HCEC 1CT (cell line): ENCODE measurements at places on chromosomes 5 and 9.

GRCh38 chr9:69933445-69933844, 110.2 kb upstream of the MAMDC2 start:
- DNase-seq, result no peak

- no peak for DNase-seq
Measured at GRCh38 chr5:76556511-76557221, 66.5 kb downstream of the F2RL2 start.

- no peak for DNase-seq
Measured at GRCh38 chr5:10726179-10726912, 34.7 kb downstream of the DAP start.

- DNase-seq, result peak; percentile 35
Measured at GRCh38 chr9:79524266-79524665, 47.5 kb upstream of the TLE4 start.

DNA sequence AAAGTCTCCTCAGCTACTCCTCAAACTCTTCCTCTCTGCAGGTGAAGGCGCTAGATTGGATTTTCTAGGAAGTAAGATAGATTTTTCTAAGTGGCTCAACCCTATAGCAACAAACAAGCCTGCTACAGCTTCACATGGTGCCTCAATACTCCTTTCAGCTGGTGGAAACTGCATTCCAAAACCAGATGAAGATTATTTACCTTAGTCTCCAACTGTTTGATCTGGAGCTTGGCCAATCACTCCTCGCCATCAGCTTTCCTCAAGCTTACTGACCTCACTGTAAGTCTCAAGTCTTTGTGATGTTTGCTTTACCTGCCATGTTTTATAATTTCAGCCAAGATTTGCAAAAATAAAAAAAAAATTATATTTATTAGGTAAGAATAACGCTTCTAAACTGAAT, 622.4 kb downstream of the CHSY3 start:
- no peak for DNase-seq

GRCh38 chr5:152181461-152181860, 223.6 kb downstream of the NMUR2 start:
- DNase-seq, result no peak

DNA sequence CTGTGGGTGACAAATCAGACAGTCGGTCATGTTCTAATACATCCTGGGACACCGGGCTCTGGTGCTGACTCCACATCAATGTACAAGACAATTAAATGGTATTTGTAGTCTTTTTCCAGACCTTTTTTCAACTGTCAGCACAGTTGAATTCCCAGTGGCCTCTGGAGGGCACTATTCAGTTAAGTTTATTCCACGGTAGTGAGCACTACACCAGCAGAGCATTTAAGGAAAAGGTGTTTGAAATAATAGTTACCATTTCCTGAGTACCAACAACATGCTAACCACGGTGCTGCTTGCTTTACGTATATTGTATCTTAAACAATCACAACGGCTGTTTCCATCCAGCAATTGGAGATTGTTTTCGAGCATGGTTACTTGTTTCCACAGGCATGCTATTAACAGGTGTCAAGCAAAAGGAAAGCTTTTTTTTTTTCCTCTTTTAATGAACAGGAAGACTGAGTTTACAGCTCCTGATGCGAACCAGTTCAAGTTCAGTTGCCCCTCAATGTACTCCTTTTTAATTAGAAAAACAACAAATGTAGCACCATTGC, 186.7 kb downstream of the PDZD2 start:
- peak; percentile 52 for DNase-seq

GRCh38 chr5:18299166-18299565, 664.9 kb downstream of the TAF11L14 start:
- DNase-seq, result no peak

- DNase-seq, result no peak
Measured at GRCh38 chr9:103839197-103839596, 254.9 kb upstream of the SMC2 start.

DNA sequence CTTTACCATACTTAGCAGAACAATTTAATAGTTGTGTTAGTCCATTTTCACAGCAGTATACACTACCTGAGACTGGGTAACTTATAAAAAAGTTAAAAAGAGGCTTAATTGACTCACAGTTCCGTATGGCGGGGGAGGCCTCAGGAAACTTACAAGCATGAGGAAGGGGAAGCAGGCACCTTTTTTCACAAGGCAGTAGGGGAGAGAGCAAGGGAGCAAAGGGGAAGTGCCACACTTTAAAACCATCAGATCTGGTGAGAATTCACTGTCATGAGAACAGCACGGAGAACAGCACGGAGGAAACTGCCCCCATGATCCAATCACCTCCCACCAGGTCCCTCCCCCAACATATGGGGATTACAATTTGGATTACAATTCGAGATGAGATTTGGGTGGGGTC, 269.9 kb downstream of the MTRR start:
- DNase-seq, result no peak

- no peak for DNase-seq
Measured at GRCh38 chr9:84337252-84337651, 3.3 kb downstream of the SLC28A3 start.

DNA sequence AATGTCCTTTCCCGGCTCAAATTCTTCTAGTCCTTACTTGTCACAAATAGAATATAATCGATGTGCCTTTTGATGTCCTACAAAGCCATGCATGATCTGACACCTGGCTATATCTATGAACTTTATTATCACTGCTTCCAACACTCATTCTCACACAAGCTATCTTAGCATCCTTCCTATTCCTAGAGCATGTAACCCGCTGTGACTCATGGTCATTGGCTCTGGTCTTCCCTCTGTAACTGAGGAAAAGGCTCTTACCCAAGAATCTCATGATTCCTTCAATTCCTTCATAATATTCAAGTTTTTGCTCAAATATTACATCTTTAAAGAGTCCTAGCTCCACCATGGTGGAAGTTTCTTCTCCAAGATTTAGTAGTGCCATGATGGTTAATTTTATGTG, 480.0 kb upstream of the PAPPA start:
- DNase-seq, result peak; percentile 61

DNA sequence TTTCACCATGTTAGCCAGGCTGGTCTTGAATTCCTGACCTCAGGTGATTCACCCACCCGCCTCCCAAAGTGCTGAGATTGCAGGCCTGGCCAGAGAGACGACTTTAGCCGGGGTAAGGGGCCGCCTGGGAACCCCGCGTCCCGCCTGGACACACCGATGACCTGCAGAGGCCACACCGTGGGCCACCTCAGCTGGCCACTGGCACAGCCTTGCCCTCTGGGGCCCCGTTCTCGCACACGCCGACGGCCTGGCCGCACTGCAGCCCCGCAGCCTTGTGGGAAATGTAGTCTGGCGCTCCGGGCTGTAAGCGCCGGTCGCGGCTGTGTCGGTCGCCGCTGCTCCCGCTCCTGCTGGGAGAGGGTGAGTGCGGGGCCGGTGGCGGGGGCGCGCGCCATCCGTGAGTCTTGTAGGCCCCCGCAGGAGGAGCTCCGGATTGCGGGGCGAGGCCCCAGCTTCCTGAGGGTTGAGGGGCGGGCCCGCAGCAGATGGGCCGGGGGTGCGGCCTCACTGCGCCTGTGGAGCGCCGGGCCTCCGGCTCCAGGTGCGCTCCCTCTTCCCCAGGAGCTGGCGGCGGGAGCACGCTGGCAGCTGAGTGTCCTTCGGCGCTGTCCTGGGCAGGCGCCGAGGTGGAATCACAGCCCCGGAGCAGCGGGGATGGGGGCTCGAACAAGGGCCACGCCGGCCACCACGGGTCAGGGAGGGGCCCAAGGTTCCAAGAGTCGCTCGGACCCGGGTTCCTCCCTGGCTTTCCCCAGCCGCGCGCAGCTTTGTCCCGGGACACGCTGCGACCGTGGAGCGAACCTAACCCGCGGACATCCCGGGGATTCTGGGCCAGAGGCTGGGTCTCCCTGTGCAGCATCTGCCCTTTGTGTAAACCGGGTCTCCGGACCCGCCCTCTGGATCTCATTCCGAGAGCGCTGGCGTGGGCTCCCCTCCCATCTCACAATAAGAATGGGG, at the start of gene ZFP2:
TSS of gene ZFP2 (plus strand) at position 299 of the 957 bp plus-strand sequence. CDS start 35,401 bp downstream, outside the sequence.
- DNase-seq, result peak; percentile 60

- DNase-seq, result peak; percentile 87
Measured at GRCh38 chr5:39599721-39600431, 175.1 kb upstream of the DAB2 start.

DNA sequence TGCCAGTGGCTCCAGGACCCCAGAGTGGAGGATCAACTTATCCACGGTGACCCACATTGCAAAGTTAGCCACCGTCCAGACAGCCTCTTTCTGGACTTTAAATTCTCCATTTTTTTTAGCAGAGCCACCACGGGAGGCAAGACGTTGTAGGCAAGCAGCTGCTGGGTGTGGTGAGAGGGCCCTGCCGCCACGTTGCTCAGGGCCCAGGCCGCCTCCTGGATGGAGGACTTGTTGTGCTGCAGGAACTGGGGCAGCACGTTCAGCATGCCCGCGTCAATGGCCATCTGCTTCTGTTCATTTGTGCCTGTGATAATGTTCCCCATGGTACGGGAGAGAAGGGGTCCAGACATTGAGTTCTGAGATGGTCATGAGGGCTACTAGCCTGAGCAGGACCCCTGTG, 114.3 kb upstream of the POC5 start:
- no peak for DNase-seq

- DNase-seq, result no peak
Measured at GRCh38 chr5:107949688-107950341, 279.1 kb upstream of the EFNA5 start.

- no peak for DNase-seq
Measured at GRCh38 chr9:130868230-130868629, 28.4 kb downstream of the QRFP start.

GRCh38 chr9:78932849-78933627, 636.1 kb downstream of the PSAT1 start:
- DNase-seq, result peak; percentile 75

DNA sequence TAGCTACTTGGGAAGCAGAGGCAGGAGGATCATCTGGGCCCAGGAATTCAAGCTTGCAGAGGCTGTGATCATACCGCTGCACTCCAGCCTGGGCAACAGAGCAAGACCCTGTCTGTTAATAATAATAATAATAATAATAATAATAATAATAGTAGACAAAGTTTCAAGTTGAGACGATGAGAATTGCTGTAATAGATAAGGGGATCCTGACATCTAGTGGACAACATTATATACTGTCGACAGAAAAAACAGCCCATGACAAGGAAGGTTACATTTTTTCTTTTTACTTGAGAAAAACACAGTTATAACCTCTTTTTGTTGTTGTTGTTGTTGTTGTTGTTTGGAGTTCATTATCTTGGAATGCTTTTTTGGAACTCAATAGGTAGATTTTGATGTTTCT, 35.3 kb downstream of the NDFIP1 start:
- peak; percentile 28 for DNase-seq

GRCh38 chr5:160833806-160834205, 18.2 kb downstream of the ATP10B start:
- no peak for DNase-seq

- DNase-seq, result no peak
Measured at GRCh38 chr9:13734601-13735000, 455.1 kb upstream of the MPDZ start.

- peak; percentile 31 for DNase-seq
Measured at GRCh38 chr5:17346811-17347210, 129.4 kb downstream of the BASP1 start.

DNA sequence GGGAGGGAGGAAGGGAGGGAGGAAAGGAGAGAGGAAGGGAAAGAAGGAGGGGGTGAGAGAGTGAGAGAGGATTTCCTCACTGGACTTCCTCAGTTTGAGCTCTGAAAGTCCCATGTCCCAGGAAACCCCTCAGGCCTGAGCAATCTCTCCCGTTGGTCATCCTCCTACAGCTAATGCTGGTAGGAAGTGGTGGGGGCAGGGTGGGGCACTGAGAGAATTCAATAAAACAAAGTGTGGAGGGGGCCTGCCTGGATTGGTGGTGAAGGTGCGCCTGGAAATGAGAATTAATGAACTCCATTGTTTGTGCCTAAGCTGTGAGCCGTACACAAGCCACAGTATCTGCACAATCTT, 195.0 kb downstream of the RGS3 start:
- no peak for DNase-seq

DNA sequence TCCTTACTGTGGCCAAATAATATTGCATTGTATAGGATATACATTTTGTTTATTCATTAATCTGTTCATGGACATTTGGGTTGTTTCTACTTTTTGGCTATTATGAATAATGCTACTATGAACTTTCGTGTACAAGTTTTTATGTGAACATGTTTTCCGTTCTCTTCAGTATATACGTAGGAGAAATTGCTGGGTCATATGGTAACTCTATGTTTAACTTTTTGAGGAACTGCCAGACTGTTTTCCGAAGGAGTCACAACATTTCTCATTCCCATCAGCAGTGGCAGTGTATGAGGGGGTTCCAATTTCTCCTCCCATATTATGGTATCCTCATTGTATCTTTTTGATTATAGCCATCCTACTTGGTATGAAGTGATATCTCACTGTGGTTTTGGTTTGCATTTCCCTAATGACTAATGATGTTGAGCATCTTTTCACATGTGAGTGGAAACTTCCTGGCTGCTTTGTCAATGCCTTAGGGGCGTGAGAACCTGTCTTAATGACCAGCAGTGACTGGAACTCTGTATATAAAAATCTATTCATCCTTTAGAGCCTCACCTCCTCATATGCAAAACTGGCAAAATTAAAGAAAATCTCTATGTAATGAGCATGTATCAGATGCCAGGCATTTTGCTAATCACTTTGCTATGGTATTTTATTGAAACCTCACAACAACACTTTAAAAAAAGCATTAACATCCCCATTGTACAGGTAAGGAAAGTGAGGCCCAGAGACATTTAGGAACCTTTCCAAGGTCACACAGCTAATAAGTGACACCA, 47.8 kb upstream of the TGFBR1 start:
- DNase-seq, result peak; percentile 76

DNA sequence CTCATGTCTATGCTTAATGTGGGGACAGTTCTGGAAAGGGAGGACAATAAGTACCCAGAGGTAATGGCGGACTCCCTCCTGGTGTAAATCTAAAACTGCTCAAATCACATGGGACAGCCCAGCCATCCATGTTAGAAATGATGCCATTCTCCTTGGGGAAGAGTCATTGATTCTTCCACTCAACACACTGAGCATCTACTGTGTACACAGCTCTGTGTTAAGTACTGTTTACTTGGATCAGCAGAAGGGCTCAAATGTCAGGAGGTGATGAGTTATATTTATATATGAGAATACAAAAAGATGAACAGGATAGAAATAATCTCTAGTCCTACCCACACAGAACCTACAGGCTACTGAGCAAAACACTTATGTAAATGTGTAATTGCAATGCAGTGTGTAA, 31.8 kb upstream of the NANS start:
- DNase-seq, result no peak

GRCh38 chr5:130541617-130542221, 623.3 kb downstream of the HINT1 start:
- peak; percentile 34 for DNase-seq
